ENCODE measurements at places on chromosomes 3 and 15.

DNA sequence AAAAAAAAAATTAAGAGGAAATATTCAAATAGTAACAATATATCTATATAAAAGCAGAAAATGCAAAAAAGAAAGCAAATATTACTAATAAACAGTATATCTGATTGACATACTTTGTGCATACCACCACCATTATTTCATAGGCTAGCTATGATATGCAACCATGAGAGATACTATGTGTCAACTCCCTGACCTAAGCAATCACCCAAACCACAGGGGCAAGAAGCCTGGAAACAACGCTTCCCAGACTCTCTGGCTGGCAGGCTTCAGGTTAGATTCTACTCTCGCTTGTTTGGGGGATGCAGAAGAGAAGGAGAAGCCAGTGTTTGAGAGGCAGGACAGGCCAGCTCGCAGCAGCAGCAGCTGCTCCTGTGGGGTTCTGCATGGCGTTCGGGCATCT lies 169.3 kb upstream of the TPM1 start:
- DNase-seq = no peak

- DNase-seq = no peak
These were observed 525.1 kb downstream of the PDCD6IP start for GRCh38 chr3:34323517-34323916.

GRCh38 chr15:100713163-100713867 lies 110.9 kb downstream of the ASB7 start:
- DNase-seq = no peak

GRCh38 chr15:40957581-40958051 lies 4.3 kb downstream of the CHAC1 start:
- no peak for DNase-seq

GRCh38 chr3:131802029-131802428 lies 232.8 kb downstream of the CPNE4 start:
- DNase-seq = no peak

- DNase-seq = no peak
These were observed 3.5 kb upstream of the PLA2G4E start for GRCh38 chr15:42024303-42024702.

DNA sequence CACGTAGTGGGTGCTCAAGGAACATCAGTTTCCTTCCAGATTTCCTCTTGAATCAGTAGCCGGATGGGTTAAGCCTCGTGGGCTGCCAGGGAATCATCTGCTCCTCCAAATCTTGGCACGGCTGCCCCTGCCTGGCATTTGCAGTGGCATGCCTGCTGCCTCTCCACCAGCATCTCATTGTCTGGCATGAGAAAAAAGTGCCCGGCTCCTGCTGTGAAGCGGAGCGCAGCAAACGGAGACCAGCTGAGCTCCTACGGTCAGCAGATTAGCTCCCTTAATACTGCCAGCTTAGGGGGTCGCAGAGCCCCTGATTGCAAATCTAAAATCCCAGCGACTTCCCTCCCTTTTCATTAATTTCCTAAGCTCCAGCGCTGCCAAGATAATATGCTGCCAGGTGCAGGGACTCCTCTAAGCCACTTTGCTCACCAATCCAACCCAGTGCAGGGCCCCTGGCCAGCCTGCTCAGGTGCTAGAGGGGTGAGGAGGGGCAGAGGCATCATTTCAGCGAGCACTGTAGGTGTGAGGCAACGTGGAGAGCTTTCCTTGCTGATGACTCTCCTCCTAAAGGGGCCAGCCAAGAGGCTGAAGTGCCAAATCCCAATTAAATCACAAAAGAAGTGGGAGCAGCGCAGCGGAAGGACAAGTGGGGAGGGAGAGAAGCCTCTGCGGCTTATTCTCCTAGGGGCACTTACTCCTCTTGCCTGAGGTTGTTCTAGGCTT lies 49.6 kb upstream of the ST8SIA2 start:
- no peak for DNase-seq
